ENCODE measurements at places on chromosomes 12 and 14.
A peak's percentile ranks its signal among the peaks of the same experiment; 100 is the strongest.

GRCh38 chr12:6382982-6383381, 980 bp upstream of the LTBR start:
- no peak for DNase-seq

DNA sequence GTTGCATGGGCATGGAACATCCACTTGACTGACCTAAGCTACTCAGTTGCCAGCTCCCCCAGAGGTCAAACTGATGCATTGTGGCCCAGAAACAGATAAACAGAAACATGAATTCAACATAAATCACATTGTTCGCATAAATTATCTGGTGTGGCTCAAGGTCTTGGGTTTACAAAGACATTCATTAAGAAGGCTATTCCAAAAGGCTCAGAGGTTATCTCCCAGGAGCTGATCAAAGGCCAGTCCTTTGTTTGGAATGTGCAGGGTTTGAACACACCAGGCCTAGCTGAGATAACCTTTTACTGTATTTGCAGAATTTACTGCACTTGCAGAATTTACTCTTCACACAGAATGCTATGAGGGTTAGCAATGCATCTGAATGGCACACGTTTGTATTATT, 96.4 kb upstream of the DCD start:
- DNase-seq = no peak

DNA sequence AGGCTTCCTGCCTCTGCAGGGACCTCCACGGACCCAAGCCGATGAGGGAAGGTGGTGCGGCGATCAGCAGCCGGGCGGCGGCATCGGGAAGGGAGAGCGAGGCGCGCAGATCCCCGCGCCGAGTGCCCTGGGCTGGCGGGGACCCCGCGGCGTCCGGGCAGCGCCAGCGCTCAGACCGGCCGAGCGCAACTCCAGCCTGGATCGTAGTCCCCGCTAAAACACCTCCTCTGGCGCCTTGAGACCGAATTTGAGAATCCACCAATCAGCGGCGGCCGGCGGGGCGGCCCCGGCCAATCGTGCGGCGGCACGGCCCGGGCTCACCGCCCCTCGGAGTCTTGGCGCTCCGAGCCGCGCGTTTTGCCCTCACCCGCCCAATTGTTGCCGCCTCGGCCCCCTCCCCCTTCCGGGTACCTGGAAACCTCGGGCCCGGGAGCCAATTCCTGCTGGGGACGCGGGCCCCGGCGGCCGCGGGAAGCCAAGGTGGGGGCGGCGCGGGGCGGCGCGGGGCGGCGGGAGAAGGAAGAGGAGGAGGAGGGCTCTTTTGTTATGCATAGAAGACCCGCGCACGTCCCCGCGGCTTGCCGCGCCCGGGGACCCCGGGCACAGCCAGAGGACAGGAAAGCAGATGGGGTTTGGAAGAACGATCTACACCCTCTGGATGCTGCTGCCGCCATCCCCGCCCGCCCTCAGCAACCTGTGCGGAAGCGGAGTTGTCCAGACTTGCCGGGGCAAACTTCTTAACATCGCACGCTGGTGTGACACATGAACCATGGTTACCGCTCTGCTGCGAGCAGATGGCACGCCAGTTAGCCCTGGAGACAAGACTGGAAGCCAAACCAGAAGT, at the start of gene E2F7:
E2F7 (minus strand) TSS at position 209 of the 844 bp plus-strand sequence. CDS start 934 bp downstream, outside the sequence.
- DNase-seq = peak; percentile 88

- no peak for DNase-seq
Observed at GRCh38 chr12:69658203-69658602, 40.9 kb downstream of the BEST3 start.

- no peak for DNase-seq
Observed at GRCh38 chr12:12872934-12873275, 18.5 kb upstream of the GPRC5A start.

- no peak for DNase-seq
Observed at GRCh38 chr12:65319688-65320200, 41.3 kb downstream of the MSRB3 start.

Measured in H4 (cell line).